ENCODE measurements at places on chromosomes 11 and 22.

GRCh38 chr11:69852056-69852455 lies 32.8 kb upstream of the FGF3 start:
- no peak for DNase-seq

DNA sequence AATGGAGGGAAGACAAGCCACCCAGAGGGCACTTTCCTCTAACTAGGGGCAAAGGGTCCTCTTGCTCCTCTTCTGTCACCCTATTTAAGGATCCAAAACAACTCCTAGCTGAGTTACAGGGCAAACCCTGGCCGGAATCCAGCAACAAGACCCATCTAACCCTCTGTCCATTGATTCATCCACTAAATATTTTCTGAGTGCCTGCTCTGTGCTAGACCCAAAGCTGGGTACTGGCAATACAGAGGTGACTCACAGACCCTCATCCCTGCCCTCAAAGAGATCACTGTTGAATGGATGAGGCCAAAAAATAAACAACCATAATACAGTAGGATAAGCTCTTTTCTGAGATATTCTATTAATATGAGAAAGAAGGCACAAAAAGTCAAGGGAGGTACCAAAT lies 4.3 kb upstream of the GALNT18 start:
- DNase-seq = no peak

- no peak for DNase-seq
Measured at GRCh38 chr11:58659404-58659803, 36.9 kb downstream of the CNTF start.

DNA sequence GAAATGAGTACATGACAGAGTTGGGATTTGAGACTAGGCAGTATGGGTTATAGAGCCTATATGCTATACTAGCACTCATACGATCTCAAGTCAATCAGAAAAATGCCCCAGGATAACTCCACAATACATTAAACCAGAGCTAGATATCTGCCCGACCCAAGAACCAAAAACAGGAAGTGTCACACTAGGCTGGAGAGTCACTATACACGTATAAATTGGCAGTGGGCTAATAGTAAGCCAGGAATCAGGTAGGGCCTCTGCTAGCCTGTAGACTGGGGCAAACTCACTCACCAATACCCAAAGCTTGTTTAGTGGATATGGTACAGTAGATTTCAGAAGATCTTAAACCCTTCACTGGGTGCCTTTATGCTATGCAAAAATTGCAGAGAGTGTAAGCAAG lies 16.2 kb upstream of the EIF4G2 start:
- no peak for DNase-seq

DNA sequence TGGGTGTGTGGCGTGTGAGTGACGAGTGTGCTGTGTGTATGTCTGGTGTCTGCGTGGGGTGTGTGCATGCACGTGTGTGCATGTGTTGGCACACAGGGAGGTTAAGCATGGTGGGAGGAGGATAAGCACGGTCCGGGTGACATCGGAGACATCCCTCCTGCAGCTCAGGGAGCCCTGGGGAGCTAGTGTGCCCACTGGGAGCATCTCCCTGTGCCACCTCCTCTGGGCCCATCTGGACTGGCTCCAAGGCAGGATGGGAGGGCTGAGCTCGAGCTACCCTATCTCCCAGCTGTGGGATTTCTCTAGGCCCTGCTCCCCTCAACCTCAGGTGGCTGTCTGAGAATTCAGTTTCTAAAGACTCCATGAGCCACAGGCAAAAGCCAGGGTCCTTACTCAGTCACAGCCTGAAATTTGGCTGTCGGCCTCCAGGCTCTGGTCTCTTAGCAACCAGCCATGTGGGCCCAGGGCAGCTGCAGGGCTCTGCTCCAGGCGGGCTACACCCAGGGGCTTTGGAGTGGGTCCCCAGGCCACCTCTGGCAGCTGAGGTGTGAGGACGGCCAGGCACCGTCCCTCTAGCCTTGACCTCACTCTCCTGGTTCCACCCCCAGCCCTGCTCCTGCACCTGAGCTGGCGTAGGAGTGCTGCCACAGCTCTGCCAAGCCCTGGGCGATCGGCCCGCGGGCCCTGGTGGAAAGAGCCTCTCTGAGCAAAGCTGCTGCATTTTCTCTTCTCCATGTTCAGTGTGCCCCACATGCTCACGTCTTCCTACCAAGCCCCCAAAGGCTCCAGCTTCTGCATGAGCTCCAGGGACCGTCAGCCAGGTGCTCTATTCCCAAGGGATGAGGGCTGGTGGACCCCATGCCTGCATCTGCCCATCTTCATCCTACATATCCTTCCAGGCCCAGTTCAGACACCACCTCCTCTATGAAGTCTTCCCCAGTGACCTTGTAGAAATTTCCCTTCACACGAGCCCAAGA lies 39.7 kb downstream of the RTL6 start:
- DNase-seq = no peak

GRCh38 chr11:27229511-27230191 lies 133.4 kb downstream of the CCDC34 start:
- no peak for DNase-seq

GRCh38 chr11:105986554-105986953 lies 35.5 kb downstream of the MSANTD4 start:
- DNase-seq = no peak

DNA sequence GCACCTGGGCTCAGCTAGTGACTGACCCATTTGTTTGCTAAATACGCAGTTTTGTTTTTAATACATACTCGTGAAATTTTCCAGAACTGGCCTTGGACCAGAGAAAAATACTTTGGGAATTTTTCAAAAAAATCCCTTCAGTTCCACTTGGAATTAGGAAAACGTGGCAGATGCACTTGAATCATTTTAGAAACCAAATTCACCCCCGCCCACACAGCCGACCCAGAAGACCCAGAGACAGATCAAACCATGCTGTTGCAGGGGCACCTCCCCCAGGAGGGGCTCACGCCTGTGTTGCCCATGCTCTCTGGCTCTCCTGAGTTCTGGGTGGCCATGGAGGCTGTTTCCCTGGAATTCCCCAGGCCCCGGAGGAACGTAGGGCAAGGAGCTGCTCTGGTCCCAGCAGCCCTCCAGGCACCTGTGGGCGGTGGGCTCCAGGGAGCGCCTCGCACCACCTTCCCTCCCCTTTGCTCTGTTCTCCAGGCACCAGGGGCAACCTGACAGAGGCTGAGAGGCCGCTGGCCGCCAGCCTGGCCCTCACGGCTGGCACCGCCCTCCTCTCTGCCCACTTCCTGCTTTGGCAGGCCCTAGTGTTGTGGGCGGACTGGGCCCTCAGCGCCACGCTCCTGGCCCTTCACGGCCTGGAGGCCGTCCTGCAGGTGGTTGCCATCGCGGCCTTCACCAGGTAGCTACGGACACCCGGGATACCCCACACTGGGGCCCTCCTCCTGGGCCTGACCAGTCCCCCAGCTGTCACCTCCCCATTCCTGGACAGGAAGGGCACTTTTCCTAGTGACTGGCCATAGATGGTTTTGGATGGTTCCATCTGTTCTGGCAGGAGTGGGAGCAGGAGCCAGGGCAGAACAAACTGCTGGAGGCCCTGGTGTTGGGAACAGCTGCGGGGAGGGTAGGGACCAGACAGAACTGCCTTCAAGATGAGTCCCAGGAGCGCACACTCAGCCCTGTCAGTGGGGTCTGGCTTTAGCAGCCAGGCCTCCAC lies 3.3 kb upstream of the EPS8L2 start:
- no peak for DNase-seq

DNA sequence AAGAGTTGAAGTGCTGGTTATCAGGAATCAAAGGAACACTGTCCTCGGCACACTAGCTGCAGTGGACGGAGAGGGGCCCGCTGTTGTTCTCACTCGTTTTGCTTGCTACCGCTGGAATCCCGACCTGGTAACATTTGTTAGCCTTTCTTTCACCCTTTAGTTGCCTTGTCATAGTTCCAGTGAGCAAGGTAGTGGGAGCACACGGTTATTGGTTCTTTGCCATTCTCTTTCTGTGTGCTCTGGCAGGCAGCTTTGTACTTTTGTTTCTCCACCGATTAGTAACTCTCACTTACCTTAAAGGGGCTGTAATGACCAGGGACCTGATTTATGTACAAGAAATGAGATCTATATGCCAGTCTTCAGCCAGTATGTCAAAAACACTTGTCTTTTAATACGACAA lies 1.8 kb downstream of the DEPDC7 start:
- DNase-seq = no peak
